A172 (cell line): ENCODE measurements at places on chromosomes 1 and 21.

GRCh38 chr1:90713741-90714509, 3.2 kb downstream of the BARHL2 start:
- DNase-seq = no peak

DNA sequence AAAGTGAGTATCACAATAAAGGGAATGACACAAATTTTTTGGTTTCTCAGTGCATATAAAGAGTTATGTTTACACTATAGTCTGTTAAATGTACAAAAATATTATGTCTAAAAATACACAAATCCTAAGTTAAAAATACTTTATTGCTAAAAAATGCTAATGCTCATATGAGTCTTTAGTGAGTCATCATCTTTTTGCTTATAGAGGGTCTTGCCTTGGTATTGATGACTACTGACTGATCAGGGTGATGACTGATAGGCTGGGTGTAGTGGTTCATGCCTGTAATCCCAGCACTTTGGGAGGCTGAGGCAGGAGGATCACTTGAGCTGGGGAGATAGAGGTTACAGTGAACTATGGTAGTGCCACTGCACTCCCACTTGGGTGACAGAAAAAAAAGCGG, 12.9 kb upstream of the NUF2 start:
- no peak for DNase-seq

- DNase-seq = no peak
These were observed 29.5 kb downstream of the C2CD2 start for GRCh38 chr21:41924368-41924754.

DNA sequence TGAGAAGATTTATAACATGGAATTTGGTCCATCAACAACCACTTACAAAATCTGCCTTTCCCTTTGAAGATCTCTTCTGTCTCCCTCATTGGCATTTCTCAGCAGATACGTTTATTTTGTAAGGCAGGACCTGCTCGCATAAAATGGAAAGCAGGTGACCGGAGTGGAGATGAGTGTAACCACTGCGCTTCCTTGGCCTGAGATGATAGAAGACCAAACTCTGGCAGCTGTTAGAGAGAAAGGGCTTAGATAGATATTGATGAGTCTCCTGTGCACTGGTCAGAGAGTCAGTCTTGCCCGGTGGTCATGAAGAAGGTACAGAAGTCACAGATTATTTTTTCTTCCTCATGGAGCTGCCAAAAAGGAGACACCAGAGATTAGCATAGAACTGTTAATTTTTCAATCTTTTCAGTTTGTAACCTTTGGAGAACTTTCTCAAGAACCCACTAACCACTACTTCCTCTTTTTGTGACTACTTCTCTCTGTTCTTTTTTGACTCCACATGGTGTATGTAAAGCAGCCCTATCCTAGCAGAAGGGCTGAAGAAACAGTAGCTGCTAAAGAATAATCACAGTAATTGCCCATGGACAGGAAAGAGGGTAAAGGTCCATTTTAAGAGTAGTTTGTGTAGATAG, 47.6 kb downstream of the FCRL3 start:
- no peak for DNase-seq

GRCh38 chr1:53376041-53376461, 48.2 kb upstream of the LRP8 start:
- DNase-seq = no peak

GRCh38 chr1:206445116-206445515, 25.2 kb upstream of the IKBKE start:
- no peak for DNase-seq

DNA sequence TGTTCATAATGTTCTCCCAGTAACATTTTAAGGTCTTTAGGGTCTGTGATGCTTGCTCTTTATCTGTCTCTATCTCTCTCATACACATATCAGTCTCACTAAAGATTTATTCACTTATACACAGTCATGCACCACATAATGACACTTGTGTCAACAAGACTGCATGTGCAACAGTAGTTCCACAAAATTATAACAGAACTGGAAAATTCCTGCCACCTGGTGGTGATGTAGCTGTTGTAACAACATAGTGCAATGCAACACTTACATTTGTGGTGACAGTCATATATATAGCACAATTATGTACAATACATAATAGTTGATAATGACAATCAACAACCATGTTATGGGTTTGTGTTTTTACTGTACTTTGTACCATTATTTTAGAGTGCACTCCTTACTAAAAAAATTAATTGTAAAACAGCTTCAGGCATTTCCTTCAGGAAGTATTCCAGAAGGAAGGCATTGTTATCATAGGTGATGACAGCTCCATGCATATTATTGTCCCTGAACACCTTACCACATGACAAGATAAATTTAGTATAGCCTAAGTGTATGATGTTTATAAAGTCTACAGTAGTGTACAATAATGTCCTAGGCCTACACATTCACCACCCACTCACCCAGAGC, 8.1 kb downstream of the TDRD5 start:
- peak; percentile 47 for DNase-seq

DNA sequence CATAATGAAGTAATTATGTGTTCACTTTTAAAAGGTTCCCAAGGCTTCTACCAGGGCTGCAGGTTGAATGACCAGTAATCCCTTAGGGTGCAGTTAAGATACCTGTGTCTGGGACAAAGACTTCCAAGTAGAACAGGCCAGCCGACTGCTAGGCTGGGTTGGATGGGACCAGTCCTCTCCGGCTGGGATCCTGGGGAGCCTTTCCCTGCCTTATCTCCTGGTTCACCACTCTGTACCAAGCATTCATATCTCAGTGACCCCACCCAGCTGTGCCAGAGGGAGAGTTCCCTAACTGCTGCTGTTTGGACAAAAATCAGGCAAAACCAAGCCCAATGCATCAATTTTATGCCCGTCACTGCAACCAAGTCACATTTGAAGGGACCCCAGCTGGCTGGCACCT, 116.2 kb upstream of the ATP1A1 start:
- no peak for DNase-seq
